Transverse colon (tissue), 4 donors: ENCODE measurements at places on chromosomes 4 and X. TPM values are rescaled to one million over a fixed set of nuclear protein-coding genes. Genes with fewer than 3 reads are reported as not detected.

GRCh38 chr4:112853662-112854256 is 195.7 kb upstream of the ANK2 start:
- no peaks in the 10 kb centered on the region for H3K4me1 ChIP-seq
- no peaks in the 10 kb centered on the region for H3K36me3 ChIP-seq
- H3K4me3 ChIP-seq, result no peak overlapping the region
- H3K27me3 ChIP-seq, result no peaks in the 10 kb centered on the region
- no peak overlapping the region for H3K27ac ChIP-seq

- H3K27me3 ChIP-seq, result no peaks in the 10 kb centered on the region
- no peaks in the 10 kb centered on the region for H3K36me3 ChIP-seq
- no peak overlapping the region for H3K27ac ChIP-seq
- peak overlapping the region; percentile 94 for H3K4me3 ChIP-seq
- H3K4me1 ChIP-seq, result peaks cover 30% of the 10 kb centered on the region
- no peak for DNase-seq
Measured at GRCh38 chr4:173171098-173171497, 2.5 kb downstream of the GALNT7 start.

DNA sequence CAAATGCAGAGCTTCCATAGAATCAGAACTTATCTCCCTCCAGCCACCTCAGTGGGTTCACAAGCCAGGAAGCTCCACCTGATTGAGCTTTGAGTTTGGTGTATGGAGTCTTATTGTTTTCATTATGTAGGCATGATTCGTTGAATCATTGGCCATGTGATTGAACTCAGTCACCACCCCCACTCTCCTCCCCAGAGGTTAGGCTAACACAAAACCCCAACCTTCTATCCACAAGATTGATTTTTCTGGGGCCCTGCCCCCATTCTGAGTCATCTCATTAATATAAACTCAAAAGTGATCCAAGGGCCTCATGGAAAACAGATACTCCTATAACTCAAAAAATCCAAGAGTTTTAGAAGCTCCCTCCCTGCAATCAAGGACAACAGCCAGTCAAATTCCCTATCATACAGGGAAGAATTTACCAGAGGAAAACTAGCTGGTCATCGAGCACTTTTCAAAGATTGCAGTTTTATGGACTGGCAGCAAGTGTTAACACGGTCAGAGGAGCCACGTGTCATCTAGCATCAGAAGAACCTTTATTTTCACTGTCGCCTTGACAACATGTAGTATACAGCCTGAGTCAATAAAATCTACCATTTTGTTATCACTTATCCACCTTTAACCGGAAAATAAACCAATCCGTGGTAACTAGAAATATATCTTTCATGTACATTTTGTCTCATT is 35.9 kb upstream of the GUCY1B1 start:
- DNase-seq, result no peak
- no peaks in the 10 kb centered on the region for H3K27me3 ChIP-seq
- no peaks in the 10 kb centered on the region for H3K36me3 ChIP-seq

Gene MAGEA4
- total RNA-seq, result not detected

Gene SOWAHB
- 19.3 TPM for total RNA-seq

GRCh38 chr4:57083090-57083489 is 27.1 kb downstream of the IGFBP7 start:
- no peaks in the 10 kb centered on the region for H3K36me3 ChIP-seq
- H3K27ac ChIP-seq, result peak overlapping the region; percentile 77
- DNase-seq, result no peak
- peaks cover 23% of the 10 kb centered on the region for H3K4me1 ChIP-seq
- no peak overlapping the region for H3K4me3 ChIP-seq
- no peaks in the 10 kb centered on the region for H3K27me3 ChIP-seq

DNA sequence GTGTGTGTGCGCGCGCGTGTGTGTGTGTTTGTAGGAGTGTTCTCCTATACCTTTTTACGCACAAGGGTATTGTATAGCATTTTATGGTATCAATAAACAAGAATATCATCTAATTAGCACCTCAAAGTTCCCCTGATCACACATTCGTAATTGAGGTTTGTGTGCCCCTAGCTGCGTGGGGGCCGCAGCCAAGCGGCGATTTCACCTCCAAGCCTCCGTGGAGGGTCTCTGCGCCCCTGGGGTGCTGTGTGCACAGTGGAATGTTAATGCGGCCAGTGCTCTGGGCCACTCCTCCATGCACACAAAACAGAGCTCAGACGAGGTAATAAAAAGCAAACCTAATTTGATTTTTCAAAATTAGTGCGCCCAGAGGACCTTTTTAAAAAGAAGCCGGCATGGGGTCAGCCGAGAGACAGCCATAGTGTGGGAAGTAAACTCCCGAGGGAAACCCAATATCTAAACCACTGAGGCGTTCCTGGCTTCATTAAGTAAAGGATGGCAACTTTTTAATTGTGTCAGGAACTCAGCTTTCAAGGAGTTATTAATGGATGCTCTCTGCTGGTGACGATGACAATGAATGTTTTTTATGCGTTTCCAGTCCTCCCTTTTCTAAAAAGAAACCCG is 110.6 kb downstream of the SORCS2 start:
- H3K27me3 ChIP-seq, result peaks cover 4% of the 10 kb centered on the region
- no peak overlapping the region for H3K4me3 ChIP-seq
- H3K4me1 ChIP-seq, result no peaks in the 10 kb centered on the region
- H3K27ac ChIP-seq, result no peak overlapping the region
- no peak for DNase-seq

GRCh38 chrX:109728173-109728535 is 4.9 kb downstream of the ACSL4 start:
- H3K36me3 ChIP-seq, result no peaks in the 10 kb centered on the region
- no peak for DNase-seq
- H3K27ac ChIP-seq, result peak overlapping the region; percentile 31
- H3K4me1 ChIP-seq, result no peaks in the 10 kb centered on the region

DNA sequence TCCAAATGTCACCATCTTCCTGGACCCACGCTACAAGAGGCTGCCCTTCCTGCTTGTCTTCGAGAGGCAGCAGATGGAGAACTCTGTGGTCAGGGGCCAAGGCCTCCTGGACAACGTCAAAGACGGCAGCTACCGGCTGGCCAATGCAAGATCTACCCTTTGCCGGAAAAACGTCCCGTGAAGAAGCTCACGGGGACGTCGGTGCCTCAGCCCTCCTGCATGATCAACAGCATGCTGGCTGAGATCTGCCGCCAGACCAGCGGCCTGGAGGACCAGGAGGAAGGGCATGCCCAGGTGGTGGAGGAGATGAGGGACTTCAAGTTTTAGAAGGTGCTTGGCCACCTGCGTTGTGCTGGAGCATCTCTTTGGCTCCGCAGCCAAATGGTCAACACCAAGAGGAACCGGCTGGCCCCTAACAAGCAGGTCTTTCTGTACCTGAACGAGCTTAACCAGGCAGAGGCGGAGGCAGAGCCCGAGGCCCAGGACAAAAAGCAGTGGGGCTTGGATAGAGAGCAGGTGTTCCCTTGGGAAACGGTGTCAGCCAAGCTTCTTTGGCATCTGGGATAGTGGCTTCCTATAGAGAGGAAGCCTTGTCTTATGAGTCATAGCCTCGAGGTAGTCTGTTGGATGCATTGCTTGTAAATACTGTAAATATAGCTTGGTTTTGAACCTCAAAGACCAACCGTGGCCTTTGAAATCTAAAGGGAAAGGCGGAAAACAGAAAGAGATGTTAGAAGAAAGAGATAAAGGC is 94.8 kb upstream of the ELOVL6 start:
- no peaks in the 10 kb centered on the region for H3K4me1 ChIP-seq
- no peak overlapping the region for H3K4me3 ChIP-seq
- H3K27me3 ChIP-seq, result no peaks in the 10 kb centered on the region

- H3K4me1 ChIP-seq, result no peaks in the 10 kb centered on the region
- H3K36me3 ChIP-seq, result no peaks in the 10 kb centered on the region
- H3K27me3 ChIP-seq, result no peaks in the 10 kb centered on the region
- no peak overlapping the region for H3K27ac ChIP-seq
- H3K4me3 ChIP-seq, result no peak overlapping the region
- DNase-seq, result no peak
Measured at GRCh38 chrX:116726806-116727205, 264.0 kb upstream of the CT83 start.

Gene RIBC1
- total RNA-seq, result 1.1 TPM
